ENCODE measurements at places on chromosomes 11 and 22.

DNA sequence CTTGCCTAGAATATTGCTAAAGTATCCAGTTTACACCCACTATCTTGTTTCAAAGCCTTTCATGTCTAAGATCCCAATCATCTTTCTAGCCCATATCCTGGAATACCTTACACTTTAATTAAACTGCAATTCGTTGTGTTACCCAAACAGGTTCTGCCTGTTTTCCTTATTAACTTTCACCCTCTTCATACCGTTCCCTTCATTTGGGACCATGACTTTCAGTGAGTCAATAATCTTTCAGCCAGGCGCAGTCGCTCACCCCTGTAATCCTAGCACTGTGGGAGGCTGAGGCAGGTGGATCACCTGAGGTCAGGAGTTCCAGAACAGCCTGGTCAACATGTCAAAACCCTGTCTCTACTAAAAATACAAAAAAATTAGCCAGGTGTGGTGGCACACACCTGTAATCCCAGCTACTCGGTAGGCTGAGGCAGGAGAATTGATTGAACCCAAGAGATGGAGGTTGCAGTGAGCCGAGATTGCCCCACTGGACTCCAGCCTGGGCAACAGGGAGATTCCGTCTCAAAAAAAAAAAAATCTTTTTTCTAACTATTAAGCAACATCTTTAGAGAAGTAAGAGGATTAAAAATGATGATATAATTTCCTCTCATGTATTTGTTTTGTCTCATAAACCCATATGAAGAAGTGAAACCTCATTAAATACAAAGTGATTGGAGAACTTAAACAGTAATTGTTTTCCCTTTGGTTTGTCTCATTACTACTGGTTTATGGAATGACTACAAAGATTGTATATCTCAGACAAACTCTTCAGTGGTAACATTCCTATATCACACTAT is 20.7 kb downstream of the DMC1 start:
- no peaks in the 10 kb centered on the region for H3K4me1 ChIP-seq
- no peak overlapping the region for H3K27ac ChIP-seq
- no peaks in the 10 kb centered on the region for H3K27me3 ChIP-seq
- no peak overlapping the region for H3K4me3 ChIP-seq
- no peak for DNase-seq

- no peak overlapping the region for H3K4me3 ChIP-seq
- no peaks in the 10 kb centered on the region for H3K4me1 ChIP-seq
- no peak for DNase-seq
- H3K27ac ChIP-seq, result no peak overlapping the region
- no peaks in the 10 kb centered on the region for H3K36me3 ChIP-seq
Observed at GRCh38 chr11:63510360-63511047, 4.6 kb downstream of the LGALS12 start.

DNA sequence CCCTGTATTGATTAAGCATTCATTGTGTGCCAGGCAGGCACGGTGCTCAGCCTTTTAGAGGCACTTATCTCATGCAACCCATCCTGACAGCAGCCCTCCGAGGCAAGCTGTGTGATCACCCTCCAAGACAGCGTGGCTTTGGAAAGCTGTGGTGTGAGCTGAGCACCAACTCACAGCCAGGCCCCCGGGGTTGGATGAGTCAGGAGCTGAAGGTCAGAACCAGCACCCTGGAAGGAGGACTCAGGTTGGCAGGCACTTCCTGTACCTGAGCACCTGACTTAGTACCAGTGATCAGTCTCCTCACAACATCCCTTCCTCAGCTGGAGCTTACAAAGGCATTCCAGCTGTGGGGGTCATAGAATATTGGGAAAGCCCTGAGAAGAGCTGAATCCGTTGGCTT is 9.0 kb downstream of the PATZ1 start:
- no peaks in the 10 kb centered on the region for H3K27me3 ChIP-seq
- peaks cover under 1% of the 10 kb centered on the region for H3K4me1 ChIP-seq
- no peak for DNase-seq
- H3K27ac ChIP-seq, result no peak overlapping the region
- H3K4me3 ChIP-seq, result no peak overlapping the region
- H3K36me3 ChIP-seq, result no peaks in the 10 kb centered on the region

DNA sequence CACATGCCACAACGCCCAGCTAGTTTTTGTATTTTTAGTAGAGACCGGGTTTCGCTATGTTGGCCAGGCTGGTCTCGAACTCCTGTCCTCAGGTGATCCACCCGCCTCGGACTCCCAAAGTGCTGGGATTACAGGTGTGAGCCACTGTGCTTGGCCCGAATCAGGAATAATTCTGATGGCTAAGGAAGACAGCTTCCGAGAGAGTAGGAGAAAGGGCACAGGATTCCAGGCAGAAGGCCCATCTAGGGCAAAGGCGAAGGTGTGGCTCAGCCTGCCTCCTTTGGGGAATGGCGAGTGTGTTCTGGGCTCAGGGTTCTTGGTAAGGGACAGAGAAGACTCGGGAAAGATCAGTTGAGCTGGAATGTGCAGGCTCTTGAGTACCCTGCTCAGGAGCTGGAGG is 1.6 kb upstream of the SYCE3 start:
- peak; percentile 56 for DNase-seq
- no peaks in the 10 kb centered on the region for H3K36me3 ChIP-seq
- peak overlapping the region; percentile 73 for H3K27ac ChIP-seq
- no peaks in the 10 kb centered on the region for H3K27me3 ChIP-seq
- peaks cover 6% of the 10 kb centered on the region for H3K4me1 ChIP-seq

- H3K27me3 ChIP-seq, result no peaks in the 10 kb centered on the region
- H3K36me3 ChIP-seq, result no peaks in the 10 kb centered on the region
- DNase-seq, result no peak
- no peak overlapping the region for H3K27ac ChIP-seq
- no peak overlapping the region for H3K4me3 ChIP-seq
Observed at GRCh38 chr11:122162095-122162494, 46.1 kb upstream of the BLID start.
